ENCODE measurements at places on chromosomes 3 and 15.

DNA sequence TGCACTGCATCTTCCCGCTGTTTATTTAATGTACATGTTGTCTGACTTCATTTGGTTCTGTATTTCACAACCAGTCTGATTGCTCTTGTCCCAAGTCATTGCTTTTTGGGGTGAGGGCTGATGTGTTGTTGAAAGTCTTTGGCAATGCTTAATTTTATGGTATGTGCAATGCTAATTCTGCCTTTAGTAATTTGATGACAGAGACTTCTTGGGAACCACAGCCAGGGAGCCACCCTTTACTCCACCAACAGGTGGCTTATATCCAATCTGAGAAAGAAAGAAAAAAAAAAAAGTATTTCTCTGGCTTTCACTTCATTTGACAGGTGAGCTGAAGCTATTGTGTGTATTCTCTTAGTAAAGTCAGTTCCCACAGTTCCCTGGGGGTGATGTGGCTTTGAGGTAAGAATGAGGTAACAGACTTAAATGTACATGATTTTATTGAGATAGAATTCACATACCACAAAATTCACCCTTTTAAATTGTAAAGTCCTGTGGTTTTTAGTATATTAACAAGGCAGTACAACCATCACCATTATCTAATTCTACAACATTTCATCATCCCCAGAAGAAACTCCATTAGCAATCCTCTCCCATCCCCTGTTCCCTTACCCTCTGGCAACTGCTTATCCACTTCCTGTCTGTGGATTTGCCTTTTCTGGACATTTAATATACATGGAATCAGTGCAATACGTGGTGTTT, 97.3 kb downstream of the SLCO3A1 start:
- no peak for DNase-seq

GRCh38 chr3:191412759-191413158, 48.2 kb upstream of the PYDC2 start:
- no peak for DNase-seq

GRCh38 chr15:43218908-43219706, 1.7 kb downstream of the EPB42 start:
- DNase-seq: no peak

DNA sequence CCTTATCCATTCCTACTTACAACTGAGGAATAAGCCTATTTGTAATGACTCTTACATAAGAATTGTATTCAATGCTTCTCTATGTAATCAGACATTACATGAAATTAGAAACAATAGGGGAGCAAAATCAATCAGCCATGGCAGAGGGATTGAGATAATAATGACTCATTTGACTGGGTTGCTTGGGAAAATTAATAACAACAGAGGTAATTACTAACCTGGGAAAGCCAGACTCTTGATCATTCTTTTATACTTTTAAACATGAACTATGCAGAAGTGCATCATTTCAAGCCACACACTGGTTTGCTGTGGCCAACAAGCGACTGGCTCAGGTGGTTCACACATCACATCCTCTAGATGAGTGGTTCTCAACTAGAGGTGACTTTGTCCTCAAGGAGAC, 126.3 kb upstream of the CRBN start:
- no peak for DNase-seq

GRCh38 chr3:146550743-146551510, 6.5 kb upstream of the PLSCR1 start:
- peak; percentile 39 for DNase-seq

Measured in activated CD4-positive, alpha-beta memory T cell treated with anti-CD3 and anti-CD28 coated beads, Interleukin-2, amount 10 ng/mL, durations not matched to agents 7 days and 5 days (primary cell).